Activated CD8-positive, alpha-beta memory T cell treated with anti-CD3 and anti-CD28 coated beads, Interleukin-2, amount 50 U/mL, for 4 hours (primary cell): ENCODE measurements at places on chromosomes 12 and 14.

GRCh38 chr14:95818581-95818980, 58.1 kb upstream of the TUNAR start:
- no peak for DNase-seq

GRCh38 chr12:132406493-132407450, 77.4 kb upstream of the GALNT9 start:
- no peak for DNase-seq

GRCh38 chr12:78037707-78038106, 207.0 kb downstream of the NAV3 start:
- no peak for DNase-seq

GRCh38 chr12:26196421-26196716, 996 bp downstream of the SSPN start:
- no peak for DNase-seq

GRCh38 chr14:65949711-65950516, 536.3 kb upstream of the CCDC196 start:
- DNase-seq, result peak; percentile 28

GRCh38 chr14:56846970-56847930, 37.0 kb upstream of the OTX2 start:
- DNase-seq, result no peak

DNA sequence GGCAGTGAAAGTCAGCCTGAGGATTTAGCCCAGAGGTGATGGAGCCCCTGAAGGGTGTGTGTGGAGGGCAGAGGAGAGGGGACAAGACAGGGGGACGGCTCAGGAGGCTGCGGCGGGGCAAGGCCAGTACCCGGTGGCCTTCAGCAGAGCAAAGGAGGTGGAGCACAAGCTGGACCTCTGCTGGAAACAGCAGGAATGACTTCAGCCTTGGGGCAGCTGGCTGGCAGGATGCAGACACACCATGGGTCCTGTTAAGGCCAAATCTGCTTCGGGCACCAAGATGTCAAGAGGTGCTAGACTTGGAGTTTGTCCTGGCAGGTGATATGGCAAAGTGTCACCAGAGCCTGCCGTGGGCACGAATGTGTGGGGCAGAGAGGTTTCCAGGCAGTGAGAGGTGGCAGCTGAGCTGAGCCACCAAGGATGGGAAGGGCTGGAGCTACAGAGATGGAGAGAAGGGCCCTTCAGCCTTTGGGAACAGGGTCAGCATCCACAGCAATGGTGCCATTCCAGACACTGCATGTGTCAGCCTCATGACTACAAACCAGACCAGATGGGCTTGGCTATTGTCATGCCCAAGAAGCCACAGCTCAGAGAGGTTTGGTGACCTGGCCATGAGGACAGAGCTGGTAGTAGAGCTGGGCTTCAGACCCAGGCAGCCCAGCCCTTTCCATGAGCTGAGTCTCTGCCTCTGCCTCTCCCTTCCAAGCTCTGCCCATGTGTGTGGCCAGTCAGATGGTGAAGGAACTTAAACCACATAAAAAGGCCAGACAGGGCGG, 91.9 kb downstream of the LGMN start:
- DNase-seq, result no peak

DNA sequence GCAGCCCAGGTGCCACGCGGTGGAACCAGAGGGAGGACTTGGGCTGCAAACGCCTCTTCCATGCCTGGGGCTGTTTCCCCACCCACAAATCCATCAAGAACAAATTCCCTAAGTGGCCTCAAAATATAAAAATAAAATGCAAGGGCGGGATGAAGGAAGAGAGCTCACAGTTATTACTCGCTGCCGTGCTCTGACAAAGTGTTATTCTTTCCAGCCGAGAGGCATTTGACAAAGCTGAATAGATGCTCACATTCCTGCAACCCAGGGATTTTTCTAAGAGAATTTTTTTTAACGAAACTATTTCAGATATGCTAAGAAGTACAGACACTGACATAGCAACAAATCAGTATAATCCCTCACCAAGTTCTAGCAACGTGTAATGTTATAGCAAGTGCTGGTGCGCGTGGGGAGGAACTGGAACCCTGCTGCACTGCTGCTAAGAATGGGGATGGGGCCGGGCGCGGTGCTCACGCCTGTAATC, 70.7 kb downstream of the SCARB1 start:
- no peak for DNase-seq

DNA sequence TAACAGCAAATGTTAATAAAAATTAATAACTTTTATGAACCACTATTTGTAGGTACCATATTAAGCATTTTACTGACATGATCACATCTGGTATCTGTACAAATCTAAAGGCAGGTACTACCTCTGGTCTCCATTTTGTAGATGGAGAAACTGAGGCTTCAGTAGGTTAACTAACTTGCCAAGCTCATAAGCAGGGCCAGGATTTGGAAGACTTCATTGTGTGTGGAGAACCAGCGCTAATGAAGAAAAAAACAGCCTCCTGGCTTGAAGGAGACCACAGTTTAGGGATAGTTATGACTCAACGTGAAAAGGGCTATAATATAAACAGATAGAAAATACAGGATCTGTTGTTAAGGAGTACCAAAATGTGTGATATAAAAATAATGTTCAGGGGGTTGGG, 1.0 kb downstream of the NUP37 start:
- DNase-seq, result no peak

- no peak for DNase-seq
These were observed 2.6 kb upstream of the PLEKHG3 start for GRCh38 chr14:64701660-64702059.

DNA sequence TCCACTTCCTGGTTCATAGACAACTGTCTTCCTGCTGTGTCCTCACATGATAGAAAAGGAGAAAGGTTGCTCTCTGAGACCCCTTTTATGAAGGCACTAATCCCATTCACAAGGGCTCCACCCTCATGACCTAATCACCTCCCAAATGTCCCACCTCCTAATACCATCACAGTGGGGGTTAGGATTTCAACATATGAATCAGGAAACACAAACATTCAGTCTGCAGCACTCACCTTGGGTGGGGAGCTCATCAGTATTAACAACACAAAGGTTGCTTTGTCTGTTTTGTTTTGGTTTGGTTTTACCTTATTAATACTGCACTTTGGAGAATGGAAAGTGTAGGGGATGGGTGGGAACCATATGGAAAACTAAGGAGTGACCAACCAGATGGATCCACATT, 10.5 kb upstream of the SMCO2 start:
- no peak for DNase-seq

- no peak for DNase-seq
These were observed 19.9 kb downstream of the FUT8 start for GRCh38 chr14:65432361-65432948.

- DNase-seq, result no peak
These were observed 138.4 kb upstream of the CDKN3 start for GRCh38 chr14:54258382-54258781.

- DNase-seq, result no peak
These were observed 230.7 kb upstream of the DIO3 start for GRCh38 chr14:101330416-101331140.

DNA sequence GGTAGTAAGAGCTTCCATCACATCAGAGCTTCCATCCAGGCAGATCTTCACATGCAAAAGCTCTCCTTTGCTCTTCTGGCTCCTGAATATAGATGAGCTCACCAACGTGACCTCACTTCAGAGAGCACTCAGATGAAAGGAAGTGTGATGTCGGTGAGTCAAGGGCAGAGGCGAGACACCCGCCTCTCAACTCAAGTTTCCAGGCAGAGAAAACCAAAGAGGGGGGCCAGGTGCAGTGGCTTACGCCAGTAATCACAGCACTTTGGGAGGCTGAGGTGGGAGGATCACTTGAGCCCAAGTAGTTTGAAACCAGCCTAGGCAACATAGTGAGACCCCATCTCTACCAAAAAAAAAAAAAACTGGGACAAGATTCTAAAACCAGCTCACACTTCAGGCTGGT, 126.9 kb downstream of the DUSP6 start:
- DNase-seq, result peak; percentile 69

- DNase-seq, result no peak
These were observed 595 bp upstream of the KRT85 start for GRCh38 chr12:52367876-52368275.

DNA sequence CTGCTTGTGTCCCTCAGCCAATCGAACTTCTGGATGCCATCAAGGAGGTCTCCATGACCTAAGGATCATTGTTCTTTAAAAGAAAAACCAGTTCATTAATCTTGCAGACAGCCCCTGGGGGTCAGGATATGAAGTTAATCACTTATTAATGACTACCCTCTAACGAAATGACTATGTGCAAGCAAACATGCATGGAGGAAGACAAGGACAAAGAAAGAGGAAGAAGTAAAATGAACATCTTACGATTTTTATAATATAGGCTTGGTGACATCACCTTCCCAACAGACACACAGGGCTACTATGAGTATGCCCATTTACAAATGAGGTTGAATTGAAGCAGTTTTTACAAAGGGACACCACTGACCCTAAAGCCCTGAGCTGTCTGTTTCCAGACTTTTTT, 111.1 kb upstream of the AMIGO2 start:
- DNase-seq, result no peak

- DNase-seq, result no peak
These were observed 42.1 kb downstream of the MAP1LC3B2 start for GRCh38 chr12:116600959-116601918.

GRCh38 chr14:103749452-103749851, 33.8 kb downstream of the ZFYVE21 start:
- no peak for DNase-seq

DNA sequence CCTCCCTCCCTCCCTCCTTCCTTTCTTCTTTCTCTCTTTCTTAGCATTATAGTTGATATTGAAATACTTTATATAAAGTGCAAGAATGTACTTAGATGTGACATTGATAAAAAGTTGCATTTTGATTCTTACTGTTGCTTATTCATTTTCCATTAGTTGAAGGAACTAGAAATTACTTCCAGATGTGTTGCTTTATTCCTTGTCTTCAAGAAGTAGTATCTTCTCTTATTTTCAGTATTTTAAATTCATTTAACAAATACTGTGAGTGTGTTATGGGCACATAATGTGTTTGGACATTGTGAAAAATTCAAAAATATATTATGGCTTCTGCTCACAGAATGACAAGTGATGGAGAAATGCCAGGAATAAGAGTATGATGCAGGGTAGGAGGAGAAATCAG, 45.6 kb downstream of the TRMT5 start:
- no peak for DNase-seq

DNA sequence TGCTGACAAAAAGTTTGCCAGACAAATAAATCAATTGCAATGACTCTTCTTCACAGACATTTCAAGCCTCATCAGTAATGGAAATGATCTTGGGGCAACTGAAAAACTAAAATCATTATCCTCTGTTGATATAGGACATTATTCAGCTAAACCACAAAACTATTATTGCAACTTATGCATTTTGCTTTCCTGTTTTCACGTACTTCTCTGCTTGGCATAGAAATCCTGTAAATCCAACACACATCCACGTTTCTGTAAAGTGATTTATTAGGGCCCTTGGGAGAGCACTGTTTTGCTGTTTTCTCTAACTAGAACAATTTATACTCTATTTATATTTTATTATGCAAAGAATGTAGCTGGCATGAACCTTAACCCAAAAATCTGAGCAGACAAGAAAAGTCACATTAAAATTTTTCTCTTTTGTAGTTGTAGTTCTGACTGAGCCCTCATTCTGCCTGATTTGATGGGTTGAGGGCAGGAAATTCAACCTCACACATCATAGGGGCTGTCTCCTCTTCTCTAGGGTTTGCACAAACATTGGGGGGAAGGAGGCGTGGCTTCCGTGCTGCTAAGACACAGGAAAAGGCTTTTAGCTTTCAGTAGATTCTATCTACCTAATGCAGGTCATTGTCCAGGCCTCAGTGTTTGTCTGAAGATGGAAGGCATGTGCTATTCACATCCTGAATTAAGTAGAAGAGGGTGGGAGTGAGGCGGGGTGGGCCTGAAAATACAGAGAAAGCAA, 11.5 kb upstream of the NUP107 start:
- peak; percentile 72 for DNase-seq

DNA sequence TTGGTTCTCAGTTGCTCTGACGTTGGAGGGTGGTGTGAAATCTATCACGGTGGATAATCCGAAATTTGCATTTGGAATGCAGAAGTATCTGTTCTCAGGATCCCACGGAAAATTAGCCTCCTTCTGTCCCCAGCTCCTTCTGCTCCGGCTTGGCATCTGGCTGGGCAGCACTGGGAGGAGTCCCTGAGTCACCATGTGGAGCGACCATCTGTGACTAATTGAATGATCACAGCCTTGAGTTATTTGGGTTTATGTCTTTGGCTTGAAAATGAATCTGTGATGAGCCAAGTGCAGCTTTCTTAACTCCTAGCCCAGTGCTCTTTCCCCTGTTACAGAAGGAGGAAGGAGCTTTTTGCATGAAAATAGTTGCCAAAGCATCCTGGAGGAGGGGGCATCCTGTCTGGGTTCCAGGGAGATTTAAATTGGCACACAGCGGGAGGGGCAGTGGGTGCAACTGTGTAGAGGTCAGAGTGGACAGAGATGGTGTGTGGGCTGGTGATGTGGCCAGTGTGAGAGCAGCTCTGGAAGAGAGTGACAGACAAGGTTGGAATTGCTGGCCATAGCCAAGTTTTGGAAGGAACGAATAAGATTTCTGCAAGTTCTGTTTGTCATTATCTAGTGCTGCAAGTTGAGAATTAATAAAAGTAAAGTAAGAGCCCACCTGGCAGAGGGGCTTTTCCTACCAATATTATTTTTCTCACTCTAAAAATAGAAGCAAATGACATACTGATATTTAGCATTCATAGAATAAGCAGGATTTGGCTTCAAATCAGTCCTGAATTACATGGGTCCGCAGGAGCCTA, 74.4 kb downstream of the SLC24A4 start:
- DNase-seq, result no peak

- no peak for DNase-seq
These were observed 28.2 kb downstream of the GLRX5 start for GRCh38 chr14:95562892-95563685.

- no peak for DNase-seq
These were observed 4.7 kb downstream of the LIN52 start for GRCh38 chr14:74089251-74090020.

DNA sequence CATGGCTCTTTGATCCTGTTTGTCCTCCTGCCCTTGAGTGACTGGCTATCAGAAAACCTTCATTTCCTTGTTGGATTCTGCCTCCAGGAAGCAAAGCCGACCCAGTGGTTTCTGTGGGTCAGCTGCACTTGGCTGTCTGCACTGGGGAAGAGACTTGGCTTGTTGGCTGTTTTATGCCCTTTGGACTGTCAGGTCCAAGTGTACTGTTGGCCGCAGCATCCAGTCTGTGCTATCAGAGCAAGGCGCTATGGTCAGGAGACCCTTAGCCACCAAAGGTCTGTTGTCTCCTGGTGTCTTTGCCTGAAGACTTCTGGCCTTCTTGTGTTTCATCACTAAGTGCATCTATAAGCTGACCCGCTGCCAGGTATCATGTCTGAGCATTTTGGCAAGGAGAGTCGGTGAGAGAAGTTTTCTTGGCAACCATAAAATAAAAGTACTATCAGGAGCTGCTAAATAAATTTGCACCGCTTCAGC, 177.4 kb upstream of the HIF1A start:
- DNase-seq, result no peak

GRCh38 chr14:65255029-65255545, 152.8 kb upstream of the MAX start:
- no peak for DNase-seq
